ENCODE measurements at places on chromosomes 13 and 19.

DNA sequence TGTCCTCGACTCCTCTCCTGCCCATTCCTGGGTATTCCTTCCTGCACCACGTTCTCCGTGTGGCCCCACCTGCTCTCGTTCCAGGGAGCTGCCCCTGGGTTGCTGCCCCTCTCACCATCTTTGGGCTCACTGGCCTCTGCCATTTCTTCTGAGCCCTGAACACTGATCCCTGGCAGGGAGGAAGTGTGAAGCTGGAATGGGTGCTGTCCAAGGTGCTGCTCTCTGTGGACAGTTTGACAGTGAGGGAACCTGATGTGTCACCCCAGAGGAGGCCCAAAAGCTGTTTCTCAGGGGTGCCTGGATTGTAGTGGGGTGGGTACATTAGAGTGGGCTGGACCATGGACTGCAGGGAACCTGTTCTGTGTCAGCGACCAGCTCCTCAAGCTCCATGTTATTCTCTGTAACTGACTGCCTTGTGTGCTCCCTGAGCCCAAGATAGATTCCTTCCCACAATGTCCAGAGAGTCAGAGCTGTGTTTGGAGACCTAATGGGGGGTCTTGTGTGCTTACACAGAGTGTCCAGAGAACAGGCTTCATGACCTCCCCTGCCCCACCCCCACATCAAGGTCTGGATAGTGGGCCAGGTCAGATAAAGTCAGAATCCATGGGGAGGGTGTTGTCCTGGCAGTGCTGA lies 7.2 kb upstream of the CEACAM8 start:
- DNase-seq = no peak

DNA sequence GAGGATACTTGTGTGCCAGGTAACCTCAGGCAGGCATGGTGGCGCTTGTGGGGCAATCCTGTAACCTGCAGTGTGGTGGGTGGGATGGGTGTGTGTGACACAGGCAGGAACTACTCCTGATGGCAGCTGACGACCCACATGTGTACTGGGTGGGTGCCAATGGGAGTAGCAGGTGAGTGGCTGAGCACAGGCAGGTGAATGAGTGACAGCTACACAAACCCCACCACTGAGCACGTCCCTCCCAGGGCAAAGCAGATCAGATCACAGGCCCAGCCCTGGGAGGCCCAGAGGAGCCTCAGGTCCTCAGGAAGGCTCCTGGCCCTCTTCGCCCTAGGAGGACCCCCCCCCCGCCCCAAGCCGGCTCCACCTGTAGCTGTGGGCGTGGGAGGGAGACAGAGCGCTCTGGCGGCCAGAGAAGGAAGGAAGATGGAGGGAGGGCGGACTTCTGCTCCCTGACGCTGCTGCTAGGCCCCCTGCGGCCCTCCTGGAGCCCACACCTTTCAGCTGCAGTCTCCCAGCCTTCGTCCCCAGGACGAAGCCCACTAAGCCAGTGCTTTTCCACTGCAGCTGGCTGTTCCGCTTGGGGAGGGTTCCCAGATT lies 1.3 kb upstream of the ZNF181 start:
- DNase-seq = peak; percentile 27

DNA sequence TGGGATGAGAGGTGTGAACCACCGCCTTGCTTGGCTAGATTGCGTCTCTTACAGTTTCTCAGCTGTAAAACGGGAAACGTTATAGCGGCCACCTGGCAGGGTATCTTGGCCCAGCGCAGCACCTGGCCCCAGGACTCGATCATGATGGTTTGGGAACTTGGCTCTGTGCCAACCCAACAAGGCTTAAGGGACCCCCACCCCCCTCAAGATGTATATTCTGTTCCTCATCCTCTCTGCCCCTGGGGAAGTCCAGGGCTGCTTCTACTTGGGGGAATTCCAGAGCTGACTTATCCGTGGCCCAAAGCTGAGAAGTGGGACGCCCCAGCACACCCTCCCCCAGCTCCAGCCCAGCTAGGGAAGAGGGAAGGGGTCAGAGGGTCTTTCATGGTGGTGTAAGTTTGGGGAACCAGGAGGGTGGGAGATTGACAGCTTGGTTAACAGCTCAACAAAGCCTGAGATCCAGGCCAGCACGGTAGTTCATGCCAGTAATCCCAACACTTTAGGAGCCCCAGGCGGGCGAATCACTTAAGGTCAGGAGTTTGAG lies 695 bp downstream of the ICAM1 start:
- DNase-seq = peak; percentile 41

DNA sequence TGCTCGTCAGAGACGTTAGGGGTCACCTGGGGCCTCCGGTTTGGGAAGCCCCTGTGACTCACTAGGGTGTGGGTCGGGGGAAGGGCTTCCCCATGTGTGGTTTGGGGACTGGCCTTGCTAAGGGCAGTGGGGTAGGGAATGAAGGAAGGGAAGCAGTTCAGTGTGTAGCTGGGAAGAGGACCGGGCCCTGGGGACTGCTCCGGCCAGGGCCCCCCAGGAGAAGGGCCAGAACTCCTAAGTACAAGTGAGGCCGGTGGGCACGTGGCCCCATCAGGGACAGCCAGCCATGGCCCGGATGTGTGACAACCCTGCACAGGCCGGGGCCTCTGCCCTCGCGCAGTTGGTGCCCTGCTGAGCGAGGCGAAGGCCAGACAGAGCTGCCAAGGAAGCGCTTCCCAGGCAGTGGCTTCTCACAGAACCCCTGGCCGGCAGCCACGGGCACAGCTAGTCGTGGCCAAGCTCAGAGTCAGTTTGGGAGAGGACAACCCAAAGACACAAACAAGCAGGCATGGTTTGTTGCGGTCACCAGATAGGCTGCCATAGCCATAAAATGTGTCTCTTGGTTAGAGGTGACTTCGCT lies 25.7 kb downstream of the TEX29 start:
- no peak for DNase-seq

GRCh38 chr13:61778531-61778930 lies 362.9 kb upstream of the PCDH20 start:
- no peak for DNase-seq

DNA sequence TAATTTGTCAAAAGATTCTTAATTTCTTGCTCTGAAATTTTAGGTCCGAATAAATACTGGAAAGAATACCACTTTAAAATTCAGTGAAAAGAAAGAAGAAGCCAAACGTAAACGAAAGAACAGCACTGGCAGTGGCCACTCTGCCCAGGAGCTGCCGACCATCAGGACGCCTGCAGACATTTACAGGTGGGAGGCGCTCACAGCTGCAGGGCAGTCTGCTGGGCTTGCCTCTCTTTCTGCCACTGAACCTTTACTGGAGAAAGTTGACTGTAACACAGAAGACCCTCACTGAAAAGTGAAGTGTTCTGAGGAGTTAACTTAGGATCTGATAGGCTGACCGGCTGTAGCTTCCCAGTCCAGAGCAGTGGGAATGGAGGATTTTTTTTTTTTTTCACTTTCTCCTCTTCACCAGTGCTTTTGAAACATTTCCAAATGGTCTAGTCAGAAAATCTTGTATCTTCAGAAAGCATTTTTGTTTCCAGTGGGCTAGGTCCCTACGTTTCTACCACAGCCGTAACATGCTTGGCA lies 69.1 kb downstream of the URI1 start:
- DNase-seq = no peak

- DNase-seq = peak; percentile 64
Observed at GRCh38 chr19:1001538-1002166, 1.4 kb downstream of the GRIN3B start.

- no peak for DNase-seq
Observed at GRCh38 chr13:79314652-79315051, 91.4 kb downstream of the RBM26 start.

DNA sequence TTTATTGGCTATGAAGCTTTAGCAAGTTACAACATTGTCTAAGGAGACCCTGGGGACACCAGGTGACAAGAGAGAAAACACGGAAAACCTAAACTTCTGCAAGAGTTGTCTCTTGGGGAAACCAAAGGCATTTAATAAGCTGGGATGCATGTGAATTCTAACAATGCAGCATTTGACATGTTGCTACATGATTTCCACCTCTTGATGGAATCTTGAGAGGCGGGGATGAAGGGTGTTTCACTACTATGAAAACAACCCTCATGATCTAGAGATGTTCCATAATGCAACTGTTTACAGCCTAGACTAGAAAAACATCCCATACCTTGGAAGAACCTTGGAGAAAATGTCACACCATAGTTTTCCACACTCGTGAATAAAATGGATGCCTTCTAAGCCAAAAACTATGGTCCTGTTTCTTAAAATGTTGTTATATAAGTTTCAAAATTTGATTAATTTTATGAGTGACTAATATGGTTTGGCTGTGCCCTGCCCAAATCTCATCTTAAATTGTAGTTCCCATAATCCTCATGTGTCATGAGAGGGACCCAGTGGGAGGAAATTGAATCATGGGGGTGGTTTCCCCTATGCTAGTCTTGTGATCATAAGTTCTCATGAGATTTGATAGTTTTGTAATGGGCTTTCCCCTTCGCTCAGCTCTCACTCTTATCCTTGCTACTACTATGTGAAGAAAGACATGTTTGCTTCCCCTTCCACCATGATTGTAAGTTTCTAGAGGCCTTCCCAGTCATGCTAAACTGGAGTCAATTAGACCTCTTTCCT lies 164.6 kb downstream of the TNFSF13B start:
- no peak for DNase-seq

DNA sequence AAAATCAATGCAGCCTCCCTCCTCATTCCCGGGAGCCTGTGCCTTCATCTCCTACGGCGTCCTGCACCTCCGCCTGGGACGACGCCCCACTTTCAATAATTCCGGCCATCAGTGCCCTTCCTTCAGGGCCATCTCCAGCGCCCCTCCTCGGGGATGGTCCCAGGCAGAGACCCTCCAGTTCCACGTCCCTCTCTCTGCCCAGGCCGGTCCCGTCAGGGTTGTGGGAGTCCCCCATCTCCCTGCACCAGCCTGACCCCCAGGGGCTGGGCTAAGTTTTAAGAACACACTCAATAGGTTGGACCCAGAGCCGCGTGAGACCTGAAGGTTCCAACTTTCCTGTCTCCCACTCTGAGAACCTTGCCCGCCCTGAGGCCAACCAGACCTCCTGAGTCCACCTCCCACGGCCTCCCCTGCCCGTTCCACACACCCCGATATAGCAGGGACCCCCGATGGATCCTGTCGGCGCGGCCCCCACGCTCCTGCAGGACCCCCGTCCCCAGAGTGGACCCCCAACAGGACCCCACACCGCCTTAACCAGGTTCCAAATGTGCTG lies 646 bp downstream of the TMEM161A start:
- DNase-seq = no peak

GRCh38 chr19:8609279-8610040 lies 1.1 kb downstream of the ADAMTS10 start:
- DNase-seq = peak; percentile 54

All from mucosa of descending colon (tissue), 3 donors.